Activated CD4-positive, alpha-beta T cell treated with anti-CD3 and anti-CD28 coated beads, Interleukin-2, amount 10 ng/mL, durations not matched to agents 7 days and 5 days (primary cell): ENCODE measurements at places on chromosomes 5 and 9. TPM values are rescaled to one million over a fixed set of nuclear protein-coding genes. Genes with fewer than 3 reads are reported as not detected.

Gene SHC3
- not detected for total RNA-seq

Gene WNK2
- not detected for total RNA-seq

Gene GLRA1
- not detected for total RNA-seq

Gene SPATA31A3
- not detected for total RNA-seq

Gene TMEM171
- not detected for total RNA-seq

Gene SEMA5A
- total RNA-seq: 0.12 TPM

Gene BHMT
- total RNA-seq: not detected

Gene TAS2R1
- total RNA-seq: not detected

DNA sequence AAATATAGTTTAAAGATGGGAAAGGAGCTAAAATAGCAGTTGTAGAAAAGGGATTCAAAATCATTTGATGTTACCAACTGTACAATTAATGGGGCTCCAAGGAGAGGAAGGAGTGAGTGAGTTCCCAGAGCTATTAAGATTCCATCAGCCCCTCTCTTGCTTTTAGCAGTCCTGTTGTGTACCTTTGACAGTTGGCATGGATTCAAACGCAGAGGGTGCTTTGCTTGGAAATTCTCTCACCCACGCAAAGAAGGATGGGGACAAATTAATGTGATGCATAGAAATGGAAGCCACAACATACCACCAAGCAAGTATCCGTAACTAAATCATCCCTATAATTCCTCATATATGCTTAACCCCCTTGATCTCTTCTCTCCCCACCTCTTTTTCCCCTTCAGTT lies 461.3 kb downstream of the EBF1 start:
- DNase-seq: no peak
- no peaks in the 10 kb centered on the region for H3K4me1 ChIP-seq
- no peaks in the 10 kb centered on the region for H3K36me3 ChIP-seq
- H3K27ac ChIP-seq: no peak overlapping the region
- H3K27me3 ChIP-seq: no peaks in the 10 kb centered on the region
- no peak overlapping the region for H3K4me3 ChIP-seq

- no peak overlapping the region for H3K27ac ChIP-seq
- peaks cover 2% of the 10 kb centered on the region for H3K27me3 ChIP-seq
- no peaks in the 10 kb centered on the region for H3K36me3 ChIP-seq
These were observed 34.9 kb upstream of the FCHO2 start for GRCh38 chr5:72920690-72921502.

- no peaks in the 10 kb centered on the region for H3K27me3 ChIP-seq
- DNase-seq: no peak
- no peak overlapping the region for H3K4me3 ChIP-seq
- H3K36me3 ChIP-seq: no peaks in the 10 kb centered on the region
- no peaks in the 10 kb centered on the region for H3K4me1 ChIP-seq
These were observed 185.0 kb upstream of the GRIN3A start for GRCh38 chr9:101923451-101923850.

DNA sequence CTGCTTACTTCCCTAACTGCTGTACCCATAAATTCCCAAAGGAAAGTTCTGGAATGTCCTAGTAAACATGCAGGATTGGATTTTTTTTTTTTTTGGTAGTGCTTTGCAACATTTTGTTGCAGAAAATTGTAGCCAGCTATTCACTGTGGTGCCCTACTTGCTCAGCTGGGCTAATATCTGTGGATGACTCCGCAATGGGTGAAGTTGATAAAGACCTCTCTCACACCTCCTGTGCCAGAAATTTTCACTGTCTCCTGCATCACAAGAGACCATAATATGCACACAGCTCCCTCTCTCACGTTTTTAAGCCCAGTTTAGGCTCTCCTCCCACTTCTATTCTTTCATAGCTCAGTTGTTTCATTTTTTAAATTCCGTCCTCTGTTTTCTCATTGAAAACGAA lies 136.5 kb upstream of the C6 start:
- H3K27me3 ChIP-seq: no peaks in the 10 kb centered on the region
- no peak overlapping the region for H3K4me3 ChIP-seq
- no peaks in the 10 kb centered on the region for H3K36me3 ChIP-seq
- H3K27ac ChIP-seq: no peak overlapping the region
- no peak for DNase-seq

DNA sequence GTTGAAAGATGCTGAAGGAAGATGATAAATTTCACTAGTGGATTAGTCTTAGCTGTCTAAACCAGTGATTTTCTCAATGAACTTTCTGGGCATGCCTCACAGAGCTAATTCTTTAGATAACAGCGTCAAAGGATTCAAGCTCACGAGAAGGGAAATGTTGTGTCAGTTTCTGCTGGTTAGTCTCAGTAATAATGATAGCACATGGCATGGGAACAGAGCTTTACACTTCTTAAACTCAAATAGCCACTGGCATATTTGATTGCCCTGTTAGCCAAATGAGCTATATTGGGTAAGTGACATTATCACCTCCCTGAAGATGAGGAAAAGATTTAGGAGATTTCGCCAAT lies 139.3 kb upstream of the NR3C1 start:
- H3K36me3 ChIP-seq: no peaks in the 10 kb centered on the region
- no peak overlapping the region for H3K27ac ChIP-seq
- no peaks in the 10 kb centered on the region for H3K4me1 ChIP-seq
- no peak overlapping the region for H3K4me3 ChIP-seq

- DNase-seq: no peak
- H3K27ac ChIP-seq: no peak overlapping the region
- H3K27me3 ChIP-seq: no peaks in the 10 kb centered on the region
- no peak overlapping the region for H3K4me3 ChIP-seq
- no peaks in the 10 kb centered on the region for H3K36me3 ChIP-seq
These were observed 571.1 kb upstream of the ZNF608 start for GRCh38 chr5:125317536-125317995.

DNA sequence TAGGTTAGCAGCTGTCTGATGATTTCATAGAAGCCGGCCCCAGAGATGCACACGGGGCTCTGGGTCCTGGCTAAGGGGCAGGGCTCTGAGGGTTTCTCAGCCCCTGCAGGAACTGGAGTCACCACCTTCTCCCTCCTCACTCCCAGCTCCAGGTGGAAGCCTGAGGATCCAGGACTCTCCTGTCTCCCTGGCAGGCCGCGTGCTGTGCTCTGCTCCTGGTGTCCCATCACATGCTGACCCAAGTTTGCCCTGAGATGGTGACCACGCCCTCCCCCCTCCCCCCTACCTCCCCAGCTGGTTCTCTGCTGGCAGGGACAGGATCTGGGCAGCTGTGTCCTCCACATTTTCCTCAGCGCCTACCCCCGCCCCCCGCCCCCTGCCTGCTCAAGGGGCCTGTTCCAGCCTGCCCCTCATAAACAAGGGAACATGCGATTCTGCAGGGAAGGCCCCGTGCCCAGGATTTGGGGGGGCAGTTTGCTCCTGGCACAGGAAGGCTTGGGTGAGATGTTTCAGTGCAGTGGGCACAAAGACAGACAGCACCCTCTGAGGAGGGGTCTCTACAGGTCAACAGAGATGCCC lies 87.4 kb downstream of the PSD2 start:
- no peaks in the 10 kb centered on the region for H3K36me3 ChIP-seq
- H3K27ac ChIP-seq: no peak overlapping the region
- H3K4me1 ChIP-seq: no peaks in the 10 kb centered on the region
- H3K4me3 ChIP-seq: no peak overlapping the region
- no peak for DNase-seq

DNA sequence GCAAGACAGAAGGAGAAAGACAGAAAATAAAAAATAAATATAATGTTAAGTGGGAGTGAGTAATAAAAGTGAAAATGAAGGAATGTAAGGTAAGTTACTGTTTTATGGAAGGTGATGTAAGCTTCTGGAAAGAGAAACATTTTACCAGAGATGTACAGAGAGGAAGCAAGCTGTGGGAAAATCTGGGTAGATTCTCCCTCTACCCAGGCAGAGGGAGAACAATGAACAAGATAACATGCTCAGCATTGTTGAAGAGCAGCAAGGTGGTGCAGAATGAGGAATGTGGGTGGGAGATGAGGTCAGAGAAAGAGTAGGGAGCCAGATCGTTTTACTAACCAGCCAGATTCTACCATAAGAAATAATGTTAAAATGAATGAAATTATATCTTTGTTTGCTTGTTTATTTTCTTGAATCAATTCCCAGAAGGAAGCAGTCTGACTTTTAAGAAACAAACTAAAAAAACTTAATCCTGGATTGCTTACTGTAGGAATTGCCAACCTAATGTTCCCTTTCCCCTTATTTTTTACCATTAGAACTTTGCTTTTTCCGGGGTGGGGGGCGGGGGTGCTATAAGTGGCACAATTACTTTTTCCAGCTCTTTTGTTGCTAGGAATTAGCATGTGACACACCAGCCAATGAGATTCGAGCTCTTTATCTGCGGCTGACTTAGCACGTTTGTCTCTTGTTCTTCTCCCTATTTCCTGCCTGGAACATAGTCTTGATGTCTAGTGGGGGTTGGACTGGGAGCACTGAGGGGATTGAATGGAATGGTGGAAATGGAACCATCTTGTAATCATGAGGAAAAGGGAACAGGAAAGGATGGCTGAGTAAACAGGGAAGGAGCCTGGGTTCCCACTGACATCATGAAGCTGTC lies 356.7 kb downstream of the TMEM167A start:
- no peak for DNase-seq
- no peak overlapping the region for H3K27ac ChIP-seq
- no peaks in the 10 kb centered on the region for H3K36me3 ChIP-seq
- H3K27me3 ChIP-seq: peaks cover 1% of the 10 kb centered on the region

DNA sequence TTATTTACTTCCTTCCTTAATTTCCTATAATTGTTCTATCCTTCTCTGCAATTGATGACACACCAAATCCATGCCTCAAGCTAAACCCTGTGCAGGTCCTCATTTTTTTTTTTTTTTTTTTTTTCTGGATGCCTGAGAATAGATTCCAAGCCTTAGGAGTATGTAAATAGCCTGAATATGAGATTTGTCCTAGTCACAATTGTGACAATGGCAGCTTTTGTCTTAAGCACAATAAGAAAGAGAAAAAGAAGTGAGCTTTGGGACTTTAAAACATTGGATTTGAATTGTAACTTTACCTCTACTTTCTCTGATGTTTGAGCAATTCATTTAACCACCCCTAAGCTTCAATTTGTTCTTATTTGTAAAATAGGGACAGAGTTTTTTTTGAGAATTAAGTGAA lies 280.5 kb downstream of the TUSC1 start:
- DNase-seq: no peak
- H3K27me3 ChIP-seq: no peaks in the 10 kb centered on the region
- H3K4me1 ChIP-seq: no peaks in the 10 kb centered on the region

- H3K36me3 ChIP-seq: no peaks in the 10 kb centered on the region
- H3K27ac ChIP-seq: no peak overlapping the region
- peaks cover 3% of the 10 kb centered on the region for H3K27me3 ChIP-seq
- DNase-seq: no peak
These were observed 384.8 kb upstream of the MEF2C start for GRCh38 chr5:89267788-89268187.

DNA sequence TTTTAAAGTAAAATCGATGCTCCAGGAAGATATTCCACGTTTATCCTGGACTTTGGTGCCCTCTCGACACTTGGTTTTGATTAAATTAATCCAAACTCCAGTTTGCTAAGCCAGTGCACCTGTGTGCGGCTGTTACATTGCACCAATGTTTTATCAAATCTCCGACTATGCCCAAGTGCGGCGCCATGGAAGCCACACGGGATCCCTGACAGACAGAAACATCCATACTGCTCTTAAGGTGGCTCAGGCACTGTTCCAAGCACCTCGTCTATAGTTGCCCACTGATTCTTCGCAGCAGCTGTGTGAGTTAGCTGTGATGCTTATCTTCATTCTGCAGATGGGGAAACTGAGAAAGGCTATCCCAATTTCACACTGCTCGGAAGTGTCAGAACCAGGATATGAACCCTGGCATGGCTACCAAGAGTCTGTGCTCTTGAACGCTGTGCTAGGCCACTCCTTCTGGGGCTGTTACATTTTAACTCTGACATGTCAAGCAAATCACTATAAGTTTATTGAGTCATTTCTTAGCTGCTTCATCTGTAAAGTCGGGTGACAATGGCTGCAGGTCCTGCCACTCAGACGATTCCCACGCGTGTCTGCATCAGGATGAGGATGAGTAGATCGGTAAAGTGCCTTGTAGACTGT lies 113.0 kb downstream of the ADAMTS2 start:
- no peak for DNase-seq
- no peaks in the 10 kb centered on the region for H3K36me3 ChIP-seq
- no peak overlapping the region for H3K4me3 ChIP-seq
- H3K4me1 ChIP-seq: no peaks in the 10 kb centered on the region

GRCh38 chr9:93261281-93261680 lies 77.3 kb downstream of the WNK2 start:
- DNase-seq: no peak
- no peak overlapping the region for H3K4me3 ChIP-seq
- no peaks in the 10 kb centered on the region for H3K4me1 ChIP-seq

GRCh38 chr5:65914641-65915196 lies 11.7 kb upstream of the ERBIN start:
- no peaks in the 10 kb centered on the region for H3K27me3 ChIP-seq
- no peak for DNase-seq
- no peaks in the 10 kb centered on the region for H3K4me1 ChIP-seq
- no peak overlapping the region for H3K4me3 ChIP-seq
- H3K36me3 ChIP-seq: no peaks in the 10 kb centered on the region

DNA sequence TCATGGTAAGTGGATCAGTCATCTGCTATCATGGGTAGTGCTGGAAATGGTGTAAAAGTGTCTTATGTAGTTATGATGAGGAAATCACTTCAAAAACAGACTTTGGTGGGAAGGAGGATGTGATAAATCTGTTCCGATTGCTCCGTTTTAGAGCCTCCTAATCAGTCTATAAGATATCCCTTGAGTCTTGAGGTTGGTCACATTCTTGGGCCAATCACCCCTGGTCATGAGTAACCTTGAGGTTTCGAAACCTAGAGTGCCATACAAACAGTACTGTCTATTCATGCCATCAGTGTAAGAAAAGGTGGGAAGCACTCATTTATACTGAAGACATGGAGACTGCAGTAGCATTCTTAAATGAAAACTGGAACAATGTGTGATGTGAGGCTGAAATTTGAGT lies 45.8 kb downstream of the LRRTM2 start:
- no peak for DNase-seq
- H3K4me1 ChIP-seq: peaks cover 2% of the 10 kb centered on the region
- peaks cover 4% of the 10 kb centered on the region for H3K27me3 ChIP-seq
- H3K27ac ChIP-seq: no peak overlapping the region

DNA sequence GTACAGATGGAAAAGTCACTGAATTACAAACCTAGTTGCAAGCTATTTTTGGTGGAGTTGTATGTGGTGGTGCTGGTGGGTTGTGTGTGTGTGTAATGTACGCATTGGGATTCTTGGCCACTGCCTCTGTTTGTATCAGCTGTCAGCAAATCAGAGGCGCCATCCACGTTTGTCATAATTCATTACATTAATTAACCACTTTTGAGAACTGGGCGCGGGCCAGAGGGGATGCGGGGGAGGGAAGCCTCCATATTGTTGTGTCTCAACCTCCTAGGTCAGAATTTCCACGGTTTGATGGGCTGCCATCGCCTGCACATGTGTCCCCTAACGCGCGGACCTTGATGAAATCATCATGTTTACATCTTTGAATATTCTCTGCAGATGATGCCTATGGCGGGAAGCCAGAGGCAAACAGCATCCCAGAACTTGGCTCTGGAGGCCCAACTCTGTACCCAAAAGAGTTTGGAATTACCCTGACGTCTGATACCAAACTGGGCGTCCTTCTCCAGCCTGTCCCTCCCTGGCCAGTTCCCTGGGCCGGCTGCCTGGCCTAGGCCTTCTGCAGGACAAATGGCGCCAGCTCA lies 54.9 kb downstream of the FGF18 start:
- DNase-seq: no peak
- H3K36me3 ChIP-seq: no peaks in the 10 kb centered on the region
- peaks cover 2% of the 10 kb centered on the region for H3K4me1 ChIP-seq
- H3K27ac ChIP-seq: no peak overlapping the region
- H3K27me3 ChIP-seq: peaks cover 18% of the 10 kb centered on the region
